Colonic mucosa (tissue), 4 donors: ENCODE measurements at places on chromosomes 11 and 22.

GRCh38 chr11:110977661-110978060 lies 265.4 kb upstream of the ARHGAP20 start:
- DNase-seq: no peak

DNA sequence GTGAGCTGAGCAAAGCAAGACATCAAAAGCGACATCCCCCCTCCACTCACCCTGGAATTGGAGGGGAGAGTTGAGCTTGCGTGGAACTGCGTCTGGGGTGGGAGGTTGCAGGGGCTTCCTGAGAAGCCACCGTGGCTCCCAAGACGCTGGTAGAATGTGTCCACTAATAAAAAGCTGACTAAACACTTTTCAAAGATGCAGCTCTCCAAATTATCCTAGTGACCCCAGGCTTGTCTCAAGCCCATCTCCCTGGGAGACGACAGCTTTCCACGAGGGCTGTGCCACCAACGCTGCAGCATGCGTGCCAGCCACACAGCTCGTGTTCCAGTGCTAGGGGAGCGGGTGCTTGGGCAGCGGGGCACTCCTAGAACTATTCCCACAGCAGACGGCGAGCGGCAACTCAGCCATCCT lies 6.3 kb upstream of the GAL start:
- no peak for DNase-seq

DNA sequence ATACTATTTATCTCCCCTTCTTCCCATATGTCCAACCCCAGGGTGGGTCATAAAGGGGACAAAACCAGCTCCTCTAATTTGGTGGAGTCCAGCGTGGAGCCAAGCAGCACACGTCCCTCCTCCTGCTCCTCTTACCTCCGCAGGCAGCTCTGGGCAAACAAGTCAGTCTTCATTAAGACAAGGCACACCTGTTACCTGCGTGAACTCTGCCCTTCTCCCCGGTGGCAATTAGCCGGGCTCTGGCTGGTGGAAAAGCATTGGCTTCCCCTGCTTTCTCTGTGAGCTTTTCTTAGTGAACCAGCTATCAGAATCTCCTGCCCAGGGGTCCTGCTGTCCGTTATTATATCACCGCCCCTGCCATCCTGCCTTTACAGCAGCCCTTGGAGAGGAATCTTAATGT lies 418.7 kb upstream of the CADM1 start:
- no peak for DNase-seq

DNA sequence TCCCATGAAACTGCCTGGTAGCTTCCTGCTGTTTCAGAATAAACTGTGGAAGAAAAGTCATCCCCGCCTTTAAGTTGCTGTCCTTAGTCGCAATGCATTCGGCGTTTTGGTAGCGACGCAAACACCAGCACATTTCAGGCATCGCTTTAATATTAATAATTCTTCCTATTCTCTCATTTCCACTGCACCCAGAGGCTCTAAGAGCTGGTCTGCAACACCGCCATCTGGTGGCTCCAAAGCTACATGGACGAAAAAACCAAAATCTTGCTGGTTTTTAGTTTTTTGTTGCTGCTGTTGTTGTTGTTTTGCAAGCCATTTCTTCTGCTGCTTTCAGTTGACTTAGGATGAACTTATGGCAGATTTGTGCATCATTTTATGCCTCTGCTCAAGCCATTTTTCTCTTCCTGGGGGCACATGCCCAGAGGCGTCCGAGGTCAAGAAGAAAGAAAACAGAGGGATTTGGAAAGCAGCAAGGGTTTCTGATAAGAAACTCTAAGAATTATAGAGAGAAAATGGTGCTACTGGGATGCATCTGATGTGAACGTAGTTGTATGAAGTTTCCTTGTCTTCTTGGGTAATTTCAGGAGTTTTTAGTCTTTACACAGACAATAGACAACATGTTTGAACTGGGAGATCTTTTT lies 345.4 kb upstream of the KIRREL3 start:
- no peak for DNase-seq

DNA sequence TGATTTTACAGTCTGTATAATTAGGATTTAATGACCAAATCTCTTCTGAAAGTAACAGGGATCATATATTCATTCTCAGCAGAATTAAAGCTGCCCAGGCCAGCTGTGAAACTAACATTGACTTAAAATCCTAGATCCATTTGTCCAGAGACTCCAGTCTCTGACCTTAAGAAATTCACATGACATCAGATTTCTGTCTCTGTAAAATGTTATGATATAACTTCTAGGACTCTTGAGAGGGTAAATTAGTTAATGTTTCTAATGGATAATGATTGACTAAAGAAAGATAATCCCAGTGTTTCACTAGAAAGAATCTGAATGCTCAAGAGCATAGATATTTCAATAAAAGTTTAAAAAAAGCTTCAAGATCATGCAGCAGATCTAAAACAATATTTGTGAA lies 6.3 kb downstream of the NOX4 start:
- DNase-seq: no peak

GRCh38 chr11:5815534-5815933 lies 6.8 kb downstream of the OR52N2 start:
- no peak for DNase-seq

DNA sequence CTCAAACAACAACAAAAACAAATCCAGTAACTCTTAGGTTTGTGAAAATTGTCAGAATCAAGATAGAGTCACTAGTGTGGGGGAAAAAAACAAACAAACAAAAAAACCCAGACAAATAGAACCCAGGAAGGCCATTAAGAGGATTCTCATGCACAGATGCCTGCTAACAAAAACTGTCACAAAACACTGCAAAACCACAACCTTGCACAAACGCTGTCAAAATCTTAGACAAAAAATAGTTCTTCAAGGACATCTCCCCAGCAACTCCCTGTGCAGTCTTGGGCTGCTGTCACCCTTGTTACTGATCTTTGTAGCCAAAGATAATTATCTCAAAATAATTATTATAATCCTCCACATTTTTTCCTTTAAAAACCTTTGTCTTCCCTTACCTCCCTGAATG lies 4.6 kb upstream of the ZBED5 start:
- DNase-seq: no peak

DNA sequence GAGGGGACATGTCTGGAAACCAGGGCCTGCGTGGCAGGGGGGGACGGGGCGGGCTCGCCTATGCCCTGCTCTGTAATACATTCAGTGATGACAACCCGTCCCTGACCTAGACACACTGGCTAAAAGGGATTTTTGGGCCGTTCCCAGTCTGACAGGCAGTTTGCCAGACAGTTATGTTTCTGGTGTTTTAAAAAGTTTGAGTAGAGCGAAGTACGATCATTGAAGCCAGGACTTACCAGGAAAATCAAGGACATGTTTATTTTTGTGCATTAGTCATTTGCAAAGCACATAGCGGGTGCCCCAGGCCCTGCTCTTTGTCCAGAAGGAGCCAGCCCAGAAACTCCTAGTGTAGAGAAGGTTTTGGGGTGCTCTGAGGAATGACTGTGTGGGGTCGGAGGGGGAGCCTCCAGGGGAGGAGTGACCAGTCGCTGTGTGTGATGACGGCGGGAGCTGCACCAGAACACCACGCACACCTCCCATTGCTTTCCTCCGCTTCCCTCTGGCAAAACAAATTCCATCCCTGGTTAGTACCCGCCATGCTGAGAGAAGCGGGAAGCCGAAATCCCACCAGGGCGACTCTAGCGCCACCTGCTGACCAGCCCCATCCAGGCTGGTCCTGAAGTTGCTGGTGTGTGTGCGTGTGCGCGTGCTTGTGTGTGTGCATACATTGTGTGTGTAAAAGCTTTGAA lies 50.8 kb downstream of the FBLN1 start:
- peak; percentile 76 for DNase-seq

DNA sequence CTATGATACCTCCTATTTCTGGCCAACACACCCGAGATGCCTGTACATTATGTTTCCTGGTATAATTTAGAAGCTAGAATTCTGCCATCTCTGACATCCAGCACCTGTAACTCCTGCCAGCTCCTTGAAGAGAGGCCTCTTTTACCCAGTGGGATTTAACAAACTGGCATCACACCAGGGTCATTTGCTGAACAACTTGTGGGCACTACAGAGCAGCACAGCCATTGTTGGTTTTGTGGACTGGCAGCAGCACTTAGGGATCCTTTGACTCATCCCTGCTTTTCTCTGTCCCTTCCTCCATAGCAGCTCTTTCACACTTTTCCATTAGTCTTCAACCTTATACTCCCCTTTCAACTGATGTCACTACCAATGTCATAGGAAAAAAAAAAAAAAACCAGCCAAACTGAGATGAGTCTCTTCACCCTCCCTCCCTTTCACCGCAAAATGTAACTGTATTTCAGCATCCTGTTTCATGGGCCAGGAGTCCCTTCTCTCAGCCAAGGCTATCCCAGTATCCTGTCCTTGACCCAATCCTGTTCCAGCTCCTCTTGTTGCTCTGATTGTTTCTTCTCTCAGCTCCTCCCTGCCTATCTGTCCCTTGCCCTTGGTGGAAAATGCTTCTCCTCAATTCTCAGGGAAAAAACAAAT lies 68.7 kb downstream of the PPFIBP2 start:
- DNase-seq: no peak

DNA sequence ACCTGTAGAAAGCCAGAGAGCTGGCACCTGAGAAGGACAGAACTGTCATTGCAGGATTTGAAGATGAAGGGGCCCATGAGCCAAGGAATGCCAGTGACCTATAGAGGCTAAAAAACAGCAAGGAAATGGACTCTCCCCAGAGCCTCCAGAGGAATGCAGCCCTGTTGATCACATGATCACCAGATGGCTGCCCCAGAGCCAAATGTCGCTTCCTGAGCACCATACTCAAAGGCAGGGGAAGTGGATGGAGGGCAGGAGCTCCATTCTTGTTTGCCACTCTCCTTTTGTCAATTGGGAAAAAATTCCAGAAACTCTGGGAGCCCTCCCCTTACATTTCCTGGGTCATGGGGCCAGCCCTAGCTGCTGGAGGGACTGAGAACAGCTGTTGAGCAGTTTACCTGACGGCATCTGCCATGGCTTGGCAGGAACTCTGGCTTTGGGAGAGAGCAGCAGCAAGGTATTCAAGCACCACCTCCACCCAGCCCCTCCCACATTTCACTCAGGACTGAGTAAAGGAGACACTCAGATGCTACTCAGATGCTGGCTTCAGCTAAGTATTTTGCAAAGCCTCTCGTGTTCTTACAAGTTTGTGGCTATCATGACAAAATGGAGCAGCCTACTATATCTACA lies 46.9 kb downstream of the DKK3 start:
- DNase-seq: no peak

DNA sequence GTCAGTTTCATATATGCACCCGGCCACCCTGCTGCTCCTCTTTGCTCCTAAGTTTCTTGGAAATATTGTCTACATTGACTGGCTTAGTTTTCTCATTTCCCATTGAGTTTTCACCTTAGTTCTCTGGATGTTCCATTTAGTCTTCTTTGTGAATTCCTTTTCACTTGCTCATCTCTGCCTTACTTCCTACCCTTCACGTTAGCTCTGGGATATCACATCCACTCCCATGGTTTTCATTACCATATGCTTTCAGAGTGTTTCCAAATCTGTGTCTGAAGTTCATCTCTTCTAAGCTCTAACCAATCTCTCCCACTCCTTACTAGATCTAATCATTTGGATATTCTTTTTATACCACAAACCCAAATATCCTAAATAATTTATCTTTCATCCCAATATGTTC lies 226.4 kb downstream of the FAM76B start:
- DNase-seq: no peak

DNA sequence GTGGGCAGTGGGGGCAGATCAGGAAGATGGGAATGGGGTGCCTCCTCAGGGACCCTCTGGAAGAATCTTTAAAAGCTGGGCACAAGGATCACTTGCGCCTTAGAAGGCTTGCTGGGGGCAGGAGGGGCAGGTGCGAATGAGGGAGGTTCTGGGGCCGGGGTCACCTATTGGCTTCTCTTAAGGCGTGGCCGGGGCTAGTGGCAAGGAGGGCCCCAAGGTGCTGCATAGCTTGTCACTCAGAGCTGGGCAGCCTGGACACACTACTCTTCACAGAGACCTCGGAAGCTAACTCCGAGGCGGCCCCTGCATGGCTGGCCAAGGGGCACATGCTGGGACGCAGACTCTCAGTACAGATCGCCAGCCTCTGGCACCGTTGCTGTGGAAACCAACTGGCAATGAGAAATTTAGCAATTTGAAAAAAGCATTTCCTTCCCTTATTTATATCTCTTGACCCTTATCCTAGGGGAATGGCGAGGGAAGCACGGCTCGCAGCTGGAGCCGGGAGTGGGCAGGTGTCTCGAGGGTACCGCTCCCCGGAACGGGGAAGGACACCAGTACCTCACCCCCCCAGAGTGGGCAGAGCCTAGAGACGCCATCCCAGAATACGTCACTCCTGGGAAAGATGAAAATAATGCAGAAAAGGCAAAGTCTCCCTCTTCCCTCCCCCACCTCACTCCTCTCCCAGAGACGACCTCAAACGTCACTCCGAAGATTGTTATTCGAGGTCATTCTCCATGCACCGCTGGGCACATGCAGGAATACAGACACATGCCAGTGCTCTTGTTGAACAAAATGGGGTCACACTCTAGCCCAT lies 188.1 kb downstream of the CTTN start:
- no peak for DNase-seq

DNA sequence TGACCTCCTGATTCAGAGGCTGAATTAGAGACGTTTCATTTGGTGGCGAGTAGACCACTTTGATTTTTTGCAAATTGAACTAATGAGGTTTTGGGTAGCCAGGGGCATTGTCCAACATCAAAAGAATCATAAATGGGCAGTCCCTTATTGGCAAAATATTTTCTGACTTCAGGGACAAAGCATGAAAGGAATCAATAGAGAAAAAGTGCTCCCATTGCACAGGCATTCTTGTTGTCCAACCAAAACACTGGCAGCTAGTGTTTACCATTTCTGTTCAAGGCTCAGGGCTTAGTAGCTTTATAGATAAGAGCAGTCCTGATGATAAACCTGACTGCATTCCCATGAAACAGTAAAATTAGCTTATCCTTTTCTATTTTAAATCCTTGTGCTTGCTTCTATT lies 6.4 kb upstream of the CARD16 start:
- no peak for DNase-seq

GRCh38 chr11:69320326-69320725 lies 26.4 kb downstream of the MYEOV start:
- no peak for DNase-seq

DNA sequence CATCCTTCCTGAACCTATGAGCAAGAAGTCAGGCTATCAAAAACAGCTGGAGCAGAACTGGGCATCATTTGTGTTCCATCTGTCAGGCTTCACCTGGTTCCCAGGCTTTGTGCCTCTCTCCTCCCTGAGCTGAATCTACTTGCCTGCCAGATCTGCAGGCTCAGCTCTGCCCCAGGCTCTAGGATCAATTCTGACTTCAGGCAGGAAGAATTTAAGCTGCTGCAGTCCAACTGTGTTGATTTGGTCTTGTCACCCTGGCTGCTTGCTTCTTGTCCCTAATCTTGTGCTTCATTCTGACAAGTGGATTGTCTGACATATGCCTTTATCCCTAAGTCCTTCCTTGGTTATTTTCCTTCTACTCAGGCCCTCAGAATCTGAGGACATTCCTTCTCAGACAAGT lies 31.6 kb upstream of the CADM1 start:
- no peak for DNase-seq

GRCh38 chr11:60362241-60362640 lies 16.1 kb upstream of the MS4A7 start:
- no peak for DNase-seq
